ENCODE measurements at places on chromosomes 1 and 21. TPM values are rescaled to one million over a fixed set of nuclear protein-coding genes. Genes with fewer than 3 reads are reported as not detected.

CELSR2 gene
- total RNA-seq: 13.4 TPM

GBP7 gene
- total RNA-seq: not detected

DMRTA2 gene
- not detected for total RNA-seq

TNFRSF18 gene
- 0.20 TPM for total RNA-seq

SLAMF6 gene
- 0.10 TPM for total RNA-seq

SPEN gene
- total RNA-seq: 37.9 TPM

NEGR1 gene
- 88.6 TPM for total RNA-seq

FCAMR gene
- 0.20 TPM for total RNA-seq

DNA sequence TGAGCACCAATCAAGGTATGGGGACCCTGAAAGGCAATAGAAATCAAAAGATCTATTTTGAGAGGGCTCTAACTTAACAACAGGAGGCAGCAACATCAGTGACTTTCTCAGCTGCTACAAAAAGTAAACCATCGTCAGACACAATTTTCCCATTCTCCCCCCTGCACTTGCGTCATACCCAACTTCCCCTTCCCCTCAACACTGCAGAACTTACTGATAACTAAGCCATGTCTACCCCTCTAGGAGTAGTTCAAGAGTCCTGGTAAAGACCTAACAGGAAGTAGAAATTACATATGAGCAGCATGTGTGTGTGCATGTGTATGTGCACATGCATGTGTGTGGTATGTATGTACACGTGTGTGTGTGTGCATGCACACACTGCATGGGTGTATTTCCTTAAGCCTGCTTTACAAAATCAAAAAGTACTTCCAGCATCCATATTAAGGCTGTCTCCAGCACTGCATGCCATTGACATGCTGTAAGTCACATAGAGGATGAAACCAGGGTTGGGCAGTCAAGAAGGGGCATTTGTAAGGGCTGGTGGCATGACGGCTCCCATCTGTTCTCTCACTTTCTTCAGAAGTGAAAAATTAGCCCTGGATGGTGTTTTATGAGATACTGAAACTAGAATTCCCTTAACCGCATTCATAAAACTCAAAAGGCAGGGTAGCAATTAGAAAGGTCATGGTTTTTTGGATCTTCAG, 460.1 kb upstream of the RUNX1 start:
- no peaks in the 10 kb centered on the region for H3K36me3 ChIP-seq
- H3K27me3 ChIP-seq: no peaks in the 10 kb centered on the region
- H3K4me1 ChIP-seq: peaks cover 7% of the 10 kb centered on the region
- H3K27ac ChIP-seq: no peak overlapping the region
- DNase-seq: no peak
- H3K4me3 ChIP-seq: no peak overlapping the region

DNA sequence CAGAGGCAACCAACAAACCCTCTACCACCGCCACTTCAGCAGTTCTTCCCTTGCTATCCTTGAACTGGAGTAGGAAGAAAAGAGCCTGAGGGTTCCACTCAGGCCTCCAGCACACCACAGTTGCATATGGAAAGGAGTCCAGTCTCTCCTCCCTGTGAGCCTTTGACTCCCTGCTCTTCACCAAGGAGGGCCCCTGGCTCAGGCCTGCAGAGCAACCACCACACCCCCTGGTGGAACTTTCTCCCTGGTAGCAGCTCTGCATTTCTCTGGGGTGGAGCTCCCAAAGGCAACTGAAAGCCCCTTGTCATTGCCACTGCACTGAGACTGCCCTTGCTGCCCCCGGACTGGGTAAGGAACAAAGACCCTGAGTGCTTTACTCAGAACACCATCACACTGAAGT, 1021.5 kb upstream of the ADGRL2 start:
- H3K4me1 ChIP-seq: no peaks in the 10 kb centered on the region
- H3K36me3 ChIP-seq: no peaks in the 10 kb centered on the region
- H3K27me3 ChIP-seq: no peaks in the 10 kb centered on the region
- H3K4me3 ChIP-seq: no peak overlapping the region
- no peak overlapping the region for H3K27ac ChIP-seq
- DNase-seq: no peak

DNA sequence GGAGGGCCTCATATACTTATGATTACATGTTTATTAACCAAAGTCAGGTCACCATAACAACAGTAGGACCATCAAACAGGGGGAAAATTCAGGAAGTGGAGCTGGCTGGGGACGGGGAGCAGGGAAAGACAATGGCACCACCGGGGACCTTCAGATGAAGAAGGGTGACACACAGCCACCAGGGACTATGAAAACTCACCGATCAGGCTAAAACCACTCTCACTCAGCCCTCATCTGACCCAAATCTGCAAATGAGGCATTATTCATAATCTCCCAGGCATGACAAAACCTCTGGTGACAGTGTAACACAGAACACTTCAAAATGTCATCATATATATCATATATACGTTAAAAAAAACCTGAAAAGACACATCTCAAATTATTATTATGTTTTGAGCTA, 11.2 kb downstream of the MKNK1 start:
- H3K4me3 ChIP-seq: no peak overlapping the region
- no peak overlapping the region for H3K27ac ChIP-seq
- no peak for DNase-seq
- H3K27me3 ChIP-seq: no peaks in the 10 kb centered on the region

DNA sequence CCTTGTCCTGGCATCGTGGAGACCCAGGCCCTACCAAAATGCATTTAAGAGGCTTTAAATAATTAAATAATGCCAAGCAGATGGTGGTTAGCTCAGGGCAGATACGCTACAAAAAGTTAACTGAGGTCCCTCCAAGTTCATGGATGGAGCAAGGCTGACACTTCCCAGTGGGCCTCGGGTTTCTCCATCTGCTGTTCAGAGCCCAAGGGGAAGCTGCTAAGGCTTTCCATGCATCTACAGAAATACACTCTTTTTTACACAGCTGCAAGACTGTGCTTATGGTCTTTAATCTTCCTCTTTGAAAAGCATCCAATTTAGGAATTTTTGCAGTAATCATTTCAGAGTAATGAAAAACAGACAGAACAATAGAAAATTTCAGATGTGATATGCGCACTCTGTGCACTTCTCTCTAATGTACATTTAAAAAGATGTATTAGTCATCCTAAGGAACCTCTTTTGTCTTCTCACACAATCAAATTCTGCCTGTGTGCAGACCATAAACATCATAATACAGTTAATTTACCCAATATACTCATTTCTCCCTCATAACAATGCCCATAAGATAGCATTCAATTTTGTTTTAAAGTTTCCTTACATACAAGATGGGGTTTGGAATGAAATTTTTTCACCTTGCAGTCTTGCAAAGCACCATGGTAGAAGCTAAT, 173.2 kb upstream of the ATP1B1 start:
- H3K27ac ChIP-seq: no peak overlapping the region
- DNase-seq: peak; percentile 32
- H3K36me3 ChIP-seq: no peaks in the 10 kb centered on the region
- H3K4me3 ChIP-seq: no peak overlapping the region

- H3K27me3 ChIP-seq: no peaks in the 10 kb centered on the region
- DNase-seq: no peak
- no peaks in the 10 kb centered on the region for H3K4me1 ChIP-seq
- H3K27ac ChIP-seq: no peak overlapping the region
- no peaks in the 10 kb centered on the region for H3K36me3 ChIP-seq
Observed at GRCh38 chr1:85125891-85126290, 74.9 kb downstream of the SYDE2 start.

DNA sequence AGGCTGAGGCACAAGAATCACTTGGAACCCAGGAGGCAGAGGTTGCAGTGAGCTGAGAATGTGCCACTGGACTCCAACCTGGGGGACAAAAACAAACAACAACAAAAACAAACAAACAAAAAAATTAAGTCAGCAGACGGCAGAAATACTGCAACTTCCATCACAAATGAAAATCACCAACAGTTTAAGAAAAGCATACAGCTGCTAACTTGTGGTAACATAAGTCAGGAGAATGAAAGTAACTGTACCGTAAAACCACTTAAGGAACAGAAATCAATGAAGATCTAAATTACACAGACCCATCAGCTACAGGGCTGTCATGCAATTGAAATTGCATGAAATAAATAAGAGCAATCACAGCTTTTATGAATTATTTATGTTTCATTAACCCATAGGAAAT, 25.0 kb downstream of the MCOLN2 start:
- H3K27me3 ChIP-seq: no peaks in the 10 kb centered on the region
- no peaks in the 10 kb centered on the region for H3K36me3 ChIP-seq
- H3K4me1 ChIP-seq: no peaks in the 10 kb centered on the region
- H3K27ac ChIP-seq: no peak overlapping the region

- H3K4me1 ChIP-seq: no peaks in the 10 kb centered on the region
- no peak overlapping the region for H3K27ac ChIP-seq
- DNase-seq: no peak
- peaks cover 34% of the 10 kb centered on the region for H3K36me3 ChIP-seq
- H3K27me3 ChIP-seq: no peaks in the 10 kb centered on the region
Observed at GRCh38 chr1:45035631-45036301, 23.7 kb downstream of the UROD start.

DNA sequence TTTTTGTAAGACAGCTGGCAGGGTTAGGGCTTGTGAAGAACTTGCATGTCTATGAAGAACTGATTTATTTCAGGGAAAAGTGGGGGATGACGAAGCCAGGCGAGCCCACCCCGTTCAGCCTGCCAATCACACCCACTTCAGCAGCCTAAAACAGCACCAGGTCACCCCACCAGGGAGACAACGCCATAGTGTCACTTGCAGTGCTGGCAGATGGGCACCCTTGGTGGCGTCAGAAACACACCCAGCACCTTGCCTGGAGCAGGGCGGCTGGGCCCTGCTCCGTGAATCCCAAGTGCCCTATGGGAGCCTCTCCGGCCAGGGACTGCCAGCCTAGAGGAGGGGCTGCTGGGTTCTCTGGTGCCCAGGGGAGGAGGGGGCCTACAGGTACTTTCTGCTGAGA, 5.0 kb upstream of the NADK start:
- H3K27me3 ChIP-seq: no peaks in the 10 kb centered on the region
- peaks cover 54% of the 10 kb centered on the region for H3K36me3 ChIP-seq
- H3K4me3 ChIP-seq: no peak overlapping the region
- H3K4me1 ChIP-seq: peaks cover 50% of the 10 kb centered on the region
- DNase-seq: no peak

GRCh38 chr1:12499539-12500240, 118.3 kb downstream of the DHRS3 start:
- H3K4me1 ChIP-seq: peaks cover 10% of the 10 kb centered on the region
- no peak for DNase-seq
- H3K36me3 ChIP-seq: peaks cover 12% of the 10 kb centered on the region
- H3K27me3 ChIP-seq: no peaks in the 10 kb centered on the region
- H3K4me3 ChIP-seq: no peak overlapping the region
- H3K27ac ChIP-seq: no peak overlapping the region

GRCh38 chr1:226211181-226211821, 12.2 kb upstream of the MIXL1 start:
- H3K27me3 ChIP-seq: no peaks in the 10 kb centered on the region
- H3K27ac ChIP-seq: no peak overlapping the region
- no peak overlapping the region for H3K4me3 ChIP-seq
- no peak for DNase-seq
- H3K4me1 ChIP-seq: no peaks in the 10 kb centered on the region
- no peaks in the 10 kb centered on the region for H3K36me3 ChIP-seq

DNA sequence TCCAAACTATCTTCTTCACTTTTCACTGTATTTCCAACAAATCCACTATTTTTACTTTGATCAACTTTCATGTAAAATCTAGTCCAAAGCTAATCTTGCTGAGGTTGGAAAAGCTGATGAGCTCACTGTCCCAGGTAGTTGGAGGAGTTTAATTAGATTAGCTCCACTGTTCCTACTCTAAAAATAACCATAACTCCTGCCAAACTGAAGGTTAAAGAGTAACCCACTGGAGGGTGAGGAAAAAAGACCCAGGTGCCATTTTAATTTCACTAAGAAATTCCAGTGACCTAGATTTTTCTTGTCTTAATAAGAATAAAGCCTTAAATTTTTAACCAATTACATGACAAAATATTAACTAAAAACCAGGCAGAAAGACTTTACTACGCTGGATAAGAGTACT, 15.3 kb downstream of the DCAF8 start:
- no peak overlapping the region for H3K4me3 ChIP-seq
- no peaks in the 10 kb centered on the region for H3K27me3 ChIP-seq
- no peak for DNase-seq
- no peaks in the 10 kb centered on the region for H3K4me1 ChIP-seq
- H3K36me3 ChIP-seq: no peaks in the 10 kb centered on the region
- no peak overlapping the region for H3K27ac ChIP-seq

- no peaks in the 10 kb centered on the region for H3K27me3 ChIP-seq
- H3K4me3 ChIP-seq: no peak overlapping the region
- no peak overlapping the region for H3K27ac ChIP-seq
- no peaks in the 10 kb centered on the region for H3K4me1 ChIP-seq
- no peak for DNase-seq
Observed at GRCh38 chr1:213268221-213268620, 217.2 kb downstream of the RPS6KC1 start.
